ENCODE measurements at places on chromosomes 5 and 9.
A peak's percentile ranks its signal among the peaks of the same experiment; 100 is the strongest.

GRCh38 chr9:113952676-113953075 lies 76.6 kb downstream of the ZNF618 start:
- no peak overlapping the region for H3K27ac ChIP-seq
- H3K36me3 ChIP-seq, result no peaks in the 10 kb centered on the region
- H3K4me1 ChIP-seq, result peaks cover 32% of the 10 kb centered on the region
- no peaks in the 10 kb centered on the region for H3K27me3 ChIP-seq

GRCh38 chr9:91896513-91897121 lies 53.4 kb downstream of the ROR2 start:
- H3K36me3 ChIP-seq, result no peaks in the 10 kb centered on the region
- H3K4me3 ChIP-seq, result no peak overlapping the region
- H3K27me3 ChIP-seq, result no peaks in the 10 kb centered on the region
- H3K4me1 ChIP-seq, result no peaks in the 10 kb centered on the region
- DNase-seq, result peak; percentile 69
- H3K27ac ChIP-seq, result no peak overlapping the region

DNA sequence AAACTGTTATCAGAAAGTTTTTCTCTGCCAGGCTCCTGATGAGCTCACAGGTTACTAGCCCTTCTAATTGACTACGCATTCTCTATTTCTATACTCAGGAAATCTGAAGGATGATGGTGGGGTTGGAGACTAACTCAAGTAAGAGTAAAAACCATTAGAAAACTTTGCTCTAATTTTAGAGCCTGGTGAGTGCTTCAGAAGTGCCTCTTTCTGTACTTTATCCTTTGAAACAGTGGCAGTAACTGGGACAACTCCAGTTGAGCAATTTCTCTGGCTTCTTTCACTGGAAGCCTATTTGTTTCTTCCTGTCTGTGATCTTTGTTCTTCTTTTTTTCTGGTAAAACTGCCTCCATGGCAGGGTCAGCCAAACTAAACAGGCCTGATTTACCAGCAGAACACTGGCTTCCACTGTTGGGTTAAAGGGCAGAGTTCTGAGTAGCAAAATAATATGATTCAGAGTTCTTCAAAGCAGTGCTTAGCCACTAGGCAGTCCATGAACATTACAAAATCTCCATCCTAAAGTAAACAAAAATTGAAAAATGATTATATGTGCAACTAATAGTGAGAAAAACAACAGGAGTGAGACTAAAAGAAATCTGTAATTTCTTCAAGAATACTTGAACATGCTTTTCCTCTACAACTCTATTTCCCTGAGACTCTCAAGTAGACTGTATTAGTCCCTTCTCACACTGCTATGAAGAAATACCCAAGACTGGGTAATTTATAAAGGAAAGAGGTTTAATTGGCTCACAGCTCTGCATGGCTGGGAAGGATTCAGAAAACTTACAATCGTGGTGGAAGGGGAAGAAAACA lies 79.8 kb downstream of the MROH2B start:
- H3K27me3 ChIP-seq, result no peaks in the 10 kb centered on the region
- H3K4me1 ChIP-seq, result no peaks in the 10 kb centered on the region
- H3K36me3 ChIP-seq, result no peaks in the 10 kb centered on the region
- no peak overlapping the region for H3K27ac ChIP-seq

DNA sequence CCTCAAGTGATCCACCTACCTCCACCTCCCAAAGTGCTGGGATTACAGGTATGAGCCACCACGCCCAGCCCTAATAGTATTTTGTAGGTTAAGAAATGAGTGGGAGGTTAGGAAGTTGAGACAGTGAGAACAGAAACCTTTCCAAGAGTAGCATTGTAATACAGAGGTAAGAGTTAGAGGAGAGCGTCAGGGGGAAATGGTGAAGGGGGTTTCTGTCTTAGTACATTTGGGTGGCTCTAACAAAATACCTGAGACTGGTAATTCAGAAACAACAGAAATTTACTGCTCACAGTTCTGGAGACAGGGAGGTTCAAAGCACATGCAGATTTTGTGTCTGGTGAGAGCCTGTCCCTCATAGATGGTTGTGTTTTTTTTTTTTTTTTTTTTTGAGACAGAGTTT lies 18.8 kb downstream of the SMIM3 start:
- peaks cover 12% of the 10 kb centered on the region for H3K36me3 ChIP-seq
- DNase-seq, result no peak
- H3K4me3 ChIP-seq, result no peak overlapping the region
- no peak overlapping the region for H3K27ac ChIP-seq
- H3K27me3 ChIP-seq, result no peaks in the 10 kb centered on the region
- peaks cover 3% of the 10 kb centered on the region for H3K4me1 ChIP-seq

DNA sequence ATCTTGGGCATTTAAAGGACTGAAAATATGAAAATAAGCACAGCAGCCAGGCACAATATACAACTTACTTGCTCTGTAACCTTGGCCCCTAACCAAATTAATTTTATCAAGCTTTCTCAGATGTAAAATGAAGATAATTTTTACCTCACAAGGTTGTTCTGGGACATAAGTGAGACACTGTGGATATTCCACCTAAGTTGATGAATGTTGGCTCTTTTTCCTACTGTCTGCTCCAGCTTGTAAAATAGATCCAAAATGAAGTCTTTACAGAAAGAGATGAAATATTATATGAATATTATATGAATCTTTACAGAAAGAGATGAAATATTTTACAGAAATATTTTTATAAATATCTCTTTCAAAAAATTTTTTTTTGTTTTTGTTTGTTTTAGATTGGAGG lies 270.1 kb downstream of the DNAH5 start:
- H3K4me1 ChIP-seq, result no peaks in the 10 kb centered on the region
- DNase-seq, result no peak

DNA sequence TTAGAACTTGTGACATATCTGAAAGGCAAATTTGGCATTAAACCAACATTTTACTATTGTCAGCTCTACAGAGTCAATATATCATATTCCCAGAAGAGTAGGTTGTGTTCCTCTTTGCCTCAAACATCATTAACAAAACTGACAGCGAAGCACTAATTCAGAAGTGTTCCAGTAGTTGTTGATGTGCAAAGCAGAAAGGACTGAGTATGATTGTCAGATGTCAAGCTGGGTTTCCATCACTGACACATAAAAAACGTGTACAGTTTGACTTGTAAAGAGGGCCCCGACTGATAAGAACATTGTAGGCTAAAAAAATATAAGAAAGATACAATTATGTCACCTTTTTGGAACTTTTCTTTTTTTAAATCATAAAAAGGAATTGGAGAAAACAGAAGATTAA lies 101.5 kb upstream of the ZNF608 start:
- H3K27ac ChIP-seq, result no peak overlapping the region
- H3K4me1 ChIP-seq, result no peaks in the 10 kb centered on the region
- H3K36me3 ChIP-seq, result no peaks in the 10 kb centered on the region
- H3K4me3 ChIP-seq, result no peak overlapping the region
- DNase-seq, result no peak

DNA sequence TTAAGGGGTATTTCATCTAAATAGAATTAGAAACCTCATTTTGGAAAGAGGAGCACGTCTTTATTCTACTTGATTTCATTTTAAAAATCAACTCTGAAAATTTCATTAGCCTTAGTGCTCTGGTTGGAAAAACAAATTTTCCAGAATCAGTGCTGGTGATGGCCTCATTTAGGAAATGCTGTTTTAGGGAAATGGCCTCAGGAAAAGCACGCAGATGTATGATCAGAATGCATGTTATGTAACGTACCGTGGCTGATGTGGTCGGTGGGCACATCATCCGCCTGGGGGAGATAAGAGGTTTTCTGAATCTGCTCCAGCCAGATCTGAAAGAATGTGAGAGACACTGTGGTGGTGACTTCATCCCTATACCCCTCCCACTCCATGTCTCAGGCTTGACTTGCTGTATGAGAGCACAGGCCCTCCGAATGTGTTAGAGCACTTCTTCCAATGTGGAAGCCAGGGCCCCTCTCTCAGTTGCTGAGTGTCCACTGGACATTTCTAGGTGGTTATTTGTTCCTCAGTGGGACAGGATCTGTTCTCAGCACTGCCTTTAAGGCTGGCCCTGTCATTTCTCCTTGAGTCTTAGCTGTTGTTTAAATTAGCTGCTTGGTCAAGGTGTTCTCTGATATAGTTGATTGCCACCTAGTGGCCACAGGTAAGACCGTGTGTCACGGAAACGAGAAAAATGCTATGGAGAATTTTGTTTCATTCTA lies 96.5 kb downstream of the ARHGAP26 start:
- H3K4me1 ChIP-seq, result no peaks in the 10 kb centered on the region
- no peak overlapping the region for H3K4me3 ChIP-seq
- peak; percentile 80 for DNase-seq
- no peaks in the 10 kb centered on the region for H3K36me3 ChIP-seq

DNA sequence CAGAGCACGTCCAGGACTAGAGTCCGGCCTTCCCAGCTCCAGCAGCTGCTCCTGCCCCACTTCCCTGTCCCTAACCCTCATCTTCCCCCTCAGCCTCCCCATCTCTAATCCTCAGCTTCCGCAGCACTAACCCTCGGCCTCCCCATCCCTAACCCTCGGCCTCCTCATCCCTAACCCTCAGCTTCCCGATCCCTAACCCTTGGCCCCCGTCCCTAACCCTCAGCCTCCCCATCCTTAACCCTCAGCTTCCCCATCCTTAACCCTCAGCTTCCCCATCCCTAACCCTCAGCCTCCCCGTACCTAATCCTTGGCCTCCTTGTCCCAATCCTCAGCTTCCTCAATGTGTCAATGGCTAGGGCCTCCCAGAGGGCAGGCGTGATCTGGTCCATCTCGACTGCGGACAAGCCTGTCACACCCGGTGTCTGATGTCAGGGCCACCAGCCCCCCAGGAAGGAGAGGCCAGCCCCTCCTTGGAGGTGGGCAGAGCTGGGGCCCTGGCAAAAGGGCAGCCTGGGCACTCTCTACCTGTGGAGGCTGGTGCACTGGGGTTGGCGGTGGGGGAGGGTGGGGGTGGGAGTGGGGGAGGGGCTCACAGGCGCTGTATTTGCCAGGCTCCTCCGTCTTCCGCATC lies 1.4 kb downstream of the OBP2B start:
- no peak overlapping the region for H3K27ac ChIP-seq
- H3K36me3 ChIP-seq, result no peaks in the 10 kb centered on the region
- H3K4me3 ChIP-seq, result no peak overlapping the region
- H3K27me3 ChIP-seq, result peaks cover 2% of the 10 kb centered on the region
- no peaks in the 10 kb centered on the region for H3K4me1 ChIP-seq

DNA sequence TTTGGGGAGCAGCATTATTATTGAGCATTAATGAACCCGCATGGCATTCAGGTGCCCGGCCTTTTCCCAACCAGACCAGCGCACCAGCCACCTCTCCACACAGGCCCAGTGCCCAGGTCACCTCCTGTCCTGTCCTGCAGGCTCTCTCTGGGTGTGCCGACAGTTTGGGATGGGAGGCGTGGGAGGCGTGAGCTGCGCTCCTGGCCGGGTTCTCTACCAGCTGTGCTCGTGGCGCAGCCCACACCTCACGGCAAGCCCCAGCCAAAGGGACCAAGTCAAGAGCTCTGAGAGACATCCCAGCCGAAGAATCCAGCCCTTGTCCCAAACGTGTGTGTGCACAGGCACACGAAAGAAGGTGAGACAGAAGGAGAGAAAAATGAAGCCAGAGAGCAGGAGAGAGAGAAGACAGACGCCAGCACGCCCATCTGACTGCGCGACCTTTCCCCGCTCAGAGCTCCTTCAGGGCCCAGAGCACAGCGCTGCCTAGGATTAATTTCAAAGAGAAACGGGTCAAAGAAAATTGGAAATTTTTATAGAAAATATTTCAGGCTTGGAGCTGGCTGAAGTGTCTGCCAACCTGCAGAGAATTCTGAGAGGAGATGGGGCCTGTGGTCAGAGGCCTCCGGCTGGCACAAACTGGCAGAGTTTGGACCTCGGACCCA lies 81.7 kb downstream of the ADAMTS2 start:
- H3K4me1 ChIP-seq, result peaks cover 59% of the 10 kb centered on the region
- H3K27me3 ChIP-seq, result no peaks in the 10 kb centered on the region
- no peak for DNase-seq
- no peak overlapping the region for H3K4me3 ChIP-seq
- H3K27ac ChIP-seq, result no peak overlapping the region

DNA sequence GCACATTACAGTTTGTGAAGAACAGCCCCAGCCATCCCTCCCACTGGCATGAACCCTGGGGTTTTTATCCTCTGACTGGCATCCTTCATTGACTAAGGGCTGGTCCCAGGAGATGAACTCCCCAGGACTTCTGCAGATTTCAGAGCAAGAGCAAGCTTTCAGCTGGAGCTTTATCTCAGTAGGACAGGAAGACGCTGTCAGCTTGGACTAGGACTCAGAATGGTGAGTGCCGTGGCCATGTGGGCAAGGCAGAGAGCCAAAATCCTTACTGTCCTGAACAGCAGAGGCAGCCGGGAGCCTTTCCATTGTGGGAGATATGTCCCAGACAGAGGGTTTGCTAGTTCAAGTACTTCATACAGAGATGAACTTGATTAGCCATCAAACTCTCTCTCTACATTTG lies 3.2 kb upstream of the ACOT12 start:
- DNase-seq, result peak; percentile 51
- H3K4me3 ChIP-seq, result no peak overlapping the region
- no peaks in the 10 kb centered on the region for H3K36me3 ChIP-seq

- H3K4me1 ChIP-seq, result no peaks in the 10 kb centered on the region
- H3K27me3 ChIP-seq, result no peaks in the 10 kb centered on the region
- H3K27ac ChIP-seq, result no peak overlapping the region
- DNase-seq, result no peak
- H3K36me3 ChIP-seq, result no peaks in the 10 kb centered on the region
Observed at GRCh38 chr5:179331591-179332375, 13.5 kb downstream of the ADAMTS2 start.

DNA sequence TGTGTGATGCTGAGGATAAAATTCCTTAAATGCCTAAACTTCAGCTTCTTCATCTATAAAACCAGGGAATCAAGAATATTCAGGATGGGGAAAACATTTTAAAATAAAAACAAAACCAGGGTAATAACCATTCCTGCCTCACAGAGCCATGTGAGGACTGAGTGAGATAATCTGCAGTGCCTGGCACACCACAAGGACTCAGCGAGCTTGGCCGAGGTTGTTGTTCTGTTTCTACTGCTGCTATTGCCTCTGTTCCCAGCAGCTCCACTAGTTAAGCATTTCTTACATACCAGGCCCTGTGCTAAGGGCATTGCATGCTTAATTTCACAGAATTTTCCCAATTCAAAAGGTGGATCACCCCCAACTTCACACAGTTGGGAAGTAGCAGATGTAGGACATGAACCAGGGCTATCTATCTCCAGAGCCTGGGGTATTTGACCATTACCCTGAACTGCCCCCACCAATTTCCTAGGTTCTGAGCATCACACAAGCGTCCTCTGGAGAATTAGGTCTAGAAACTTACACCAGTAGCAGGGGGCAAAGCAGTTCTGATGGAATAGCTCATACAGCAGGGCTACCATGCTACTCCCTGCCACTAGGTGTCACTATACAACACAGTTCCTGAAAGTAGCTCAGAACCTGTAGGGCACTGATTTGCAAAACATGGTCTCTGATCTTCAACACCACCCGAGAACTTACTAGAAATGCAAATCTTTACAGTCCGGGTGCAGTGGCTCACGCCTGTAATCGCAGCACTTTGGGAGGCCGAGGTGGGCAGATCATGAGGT lies 74.3 kb downstream of the LRSAM1 start:
- no peak for DNase-seq
- H3K27me3 ChIP-seq, result no peaks in the 10 kb centered on the region
- no peak overlapping the region for H3K4me3 ChIP-seq
- H3K27ac ChIP-seq, result no peak overlapping the region
- H3K36me3 ChIP-seq, result peaks cover 57% of the 10 kb centered on the region
